SK-N-SH treated with all-trans-retinoic acid at 6 μM for 48 hours (cell line): ENCODE measurements at places on chromosomes 2 and 18.
A peak's percentile ranks its signal among the peaks of the same experiment; 100 is the strongest.

DNA sequence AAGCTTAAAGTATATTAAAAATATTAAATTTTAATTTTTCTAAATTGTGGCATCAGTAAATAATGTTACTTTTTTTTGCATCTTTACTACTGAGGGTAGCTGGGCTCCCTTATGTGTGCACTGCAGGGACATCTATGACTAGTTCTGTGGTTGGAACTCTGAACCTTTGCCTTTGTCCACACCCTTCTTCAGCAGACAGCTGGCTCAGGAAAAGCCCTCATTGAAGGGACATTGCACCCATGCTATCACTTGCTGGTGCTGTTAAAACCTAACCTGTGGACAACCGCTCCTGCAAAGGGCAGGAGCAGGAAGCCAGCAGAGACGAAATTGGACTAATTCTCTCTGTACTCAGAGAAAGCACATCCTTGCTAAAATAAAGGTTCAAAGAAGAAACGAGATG is 30.1 kb downstream of the MOCOS start:
- ATAC-seq, result no peak

DNA sequence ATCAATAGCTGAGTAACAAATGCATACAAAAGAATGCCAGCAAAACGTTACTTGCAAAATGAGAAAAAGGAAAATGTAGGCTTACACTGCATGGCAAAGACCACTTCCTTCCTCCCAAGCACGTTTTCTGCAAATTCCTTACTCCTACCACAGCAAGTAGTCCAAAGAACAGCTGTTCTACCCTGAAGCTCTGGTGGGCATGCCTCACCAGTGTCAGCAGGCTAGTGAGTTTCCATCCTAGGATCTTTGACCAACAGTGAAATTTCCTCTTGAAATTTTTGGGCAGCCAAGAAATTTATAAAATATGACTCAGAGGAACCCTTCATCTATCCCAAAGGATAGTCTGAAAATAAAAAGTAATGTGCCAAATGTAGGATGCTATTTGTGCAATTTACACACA is 123.9 kb downstream of the ZNF532 start:
- ATAC-seq, result no peak

GRCh38 chr2:151634736-151635467 is 99.4 kb downstream of the NEB start:
- ATAC-seq, result no peak

DNA sequence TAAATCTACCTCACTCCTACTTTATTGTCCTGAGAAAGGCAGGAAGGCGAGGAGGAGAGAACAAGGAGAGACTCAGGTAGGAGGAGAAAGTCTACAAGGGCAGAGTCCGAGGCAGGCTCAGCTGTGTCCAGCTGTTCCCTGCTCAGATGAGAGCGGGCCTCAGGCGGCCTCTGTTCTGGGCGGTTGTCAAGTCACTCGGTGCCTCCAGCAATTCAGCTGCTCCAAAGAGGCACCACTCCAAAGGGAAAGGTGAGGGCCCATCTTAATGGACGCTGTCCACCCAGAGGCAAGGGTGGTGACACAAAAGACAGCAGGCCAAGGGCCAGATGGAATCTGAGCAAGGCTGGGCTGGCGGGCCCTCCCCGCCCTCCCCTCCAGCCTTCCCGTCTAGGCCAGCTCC is 101.4 kb upstream of the EPAS1 start:
- no peak for ATAC-seq

DNA sequence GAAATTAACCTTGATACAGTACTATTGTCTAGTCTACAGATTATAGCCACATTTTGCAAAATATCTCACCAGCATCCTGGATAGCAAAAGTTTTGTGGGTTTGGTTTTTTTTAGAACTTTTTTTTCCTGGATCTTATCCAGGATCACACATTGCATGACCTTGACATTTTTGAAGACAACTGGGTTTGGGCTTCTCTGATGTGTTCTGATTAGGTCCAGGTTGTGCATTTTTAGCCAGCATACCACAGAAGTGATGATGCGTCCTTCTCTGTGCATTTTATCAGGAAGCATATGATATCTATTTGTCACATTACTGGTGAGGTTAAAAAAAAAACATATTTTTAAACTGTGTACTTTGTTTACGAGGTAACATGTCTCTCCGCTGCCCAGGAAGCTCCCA is 221.0 kb upstream of the OSR1 start:
- no peak; the same call in 2 of the 3 replicates for ATAC-seq

DNA sequence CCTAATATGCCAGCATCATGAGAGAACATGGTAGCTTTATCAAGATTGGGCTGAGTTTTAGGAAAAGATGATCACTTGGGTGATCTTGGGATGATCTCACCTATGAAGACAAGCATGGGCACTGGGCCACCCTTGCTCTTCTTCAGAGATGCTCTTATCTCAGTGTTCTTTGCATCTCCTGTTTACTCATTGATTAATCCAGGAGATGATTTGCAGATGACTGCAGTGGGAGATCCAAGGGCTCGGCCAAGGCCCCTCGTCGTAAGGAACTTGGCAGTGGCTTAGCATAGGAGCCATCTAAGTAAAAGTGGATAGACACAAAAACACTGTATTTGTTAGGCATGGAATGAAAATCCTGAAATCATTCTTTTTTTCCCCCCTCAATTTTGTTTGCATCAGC is 228.4 kb downstream of the FHOD3 start:
- no peak for ATAC-seq

DNA sequence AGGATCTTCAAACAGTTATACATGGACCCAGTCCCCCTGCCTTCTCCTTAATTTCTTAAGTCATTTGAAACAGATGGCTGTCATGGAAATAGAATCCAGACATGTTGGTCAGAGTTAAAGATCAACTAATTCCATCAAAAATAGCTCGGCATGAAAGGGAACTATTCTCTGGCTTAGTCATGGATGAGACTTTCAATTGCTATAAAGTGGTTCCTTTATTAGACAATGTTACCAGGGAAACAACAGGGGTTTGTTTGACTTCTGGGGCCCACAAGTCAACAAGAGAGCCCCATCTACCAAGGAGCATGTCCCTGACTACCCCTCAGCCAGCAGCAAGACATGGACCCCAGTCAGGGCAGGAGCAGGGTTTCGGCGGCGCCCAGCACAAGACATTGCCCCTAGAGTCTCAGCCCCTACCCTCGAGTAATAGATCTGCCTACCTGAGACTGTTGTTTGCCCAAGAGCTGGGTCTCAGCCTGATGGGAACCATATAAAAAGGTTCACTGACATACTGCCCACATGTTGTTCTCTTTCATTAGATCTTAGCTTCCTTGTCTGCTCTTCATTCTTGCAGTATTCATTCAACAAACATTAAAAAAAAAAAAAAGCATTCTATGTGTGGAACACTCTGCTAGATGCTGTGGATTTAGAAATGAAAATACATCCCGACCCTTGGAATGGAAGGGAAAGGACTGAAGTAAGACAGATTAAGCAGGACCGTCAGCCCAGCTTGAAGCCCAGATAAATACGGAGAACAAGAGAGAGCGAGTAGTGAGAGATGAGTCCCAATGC is 4.6 kb downstream of the TTR start:
- peak; percentile 94 for ATAC-seq

DNA sequence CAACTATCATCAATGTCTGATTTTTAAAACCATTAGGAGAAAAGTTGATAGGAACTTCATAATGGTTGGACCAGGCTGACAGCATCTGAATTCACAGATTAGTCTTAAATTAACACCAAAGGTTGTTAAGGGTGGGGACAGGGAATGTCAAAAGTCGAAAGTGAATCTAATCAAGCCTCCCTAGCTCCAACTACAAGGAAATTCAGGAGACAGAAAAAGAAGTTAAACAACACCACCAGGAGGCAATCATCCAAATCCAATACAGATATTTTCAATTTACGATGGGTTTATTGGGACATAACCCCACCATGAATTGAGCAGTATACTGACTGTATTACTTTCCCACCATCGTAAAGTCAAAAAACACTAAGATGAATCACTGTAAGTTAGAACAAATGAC is 32.8 kb downstream of the ATF2 start:
- ATAC-seq, result no peak

DNA sequence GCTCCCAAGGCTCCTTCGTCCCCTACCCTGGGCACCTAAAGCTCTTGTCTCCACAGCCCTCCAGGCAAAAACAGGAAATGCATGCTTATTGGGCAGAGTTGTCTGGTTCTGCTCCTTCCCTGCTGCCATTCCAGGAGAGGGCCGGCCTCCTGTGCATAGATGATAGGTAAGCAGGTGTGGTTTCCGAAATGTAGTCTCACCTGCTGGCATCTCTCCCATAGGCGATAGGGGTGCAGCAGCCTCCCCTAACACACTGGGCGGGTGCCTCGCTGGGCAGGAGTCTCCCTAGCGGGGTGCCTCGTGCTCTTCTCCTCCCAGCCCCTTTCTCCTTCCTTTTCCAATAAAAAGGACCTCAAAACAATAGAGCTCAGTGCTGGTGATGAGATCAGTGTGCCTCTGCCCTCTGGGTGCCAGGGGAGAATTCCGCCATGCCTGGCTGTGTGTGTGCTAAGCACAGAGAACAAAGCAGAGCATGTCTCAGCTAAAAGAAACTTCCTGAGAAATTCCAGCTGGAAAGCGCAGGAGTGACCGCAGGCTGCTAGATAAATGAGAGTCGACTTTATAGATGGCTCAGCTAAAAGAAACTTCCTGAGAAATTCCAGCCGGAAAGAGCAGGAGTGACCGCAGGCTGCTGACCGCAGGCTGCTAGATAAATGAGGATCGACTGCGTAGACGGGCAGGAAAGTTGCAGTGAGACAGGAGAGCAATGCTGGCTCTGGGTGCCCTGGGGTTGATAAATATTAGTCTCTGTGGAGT is 11.3 kb upstream of the PXDN start:
- no peak for ATAC-seq

DNA sequence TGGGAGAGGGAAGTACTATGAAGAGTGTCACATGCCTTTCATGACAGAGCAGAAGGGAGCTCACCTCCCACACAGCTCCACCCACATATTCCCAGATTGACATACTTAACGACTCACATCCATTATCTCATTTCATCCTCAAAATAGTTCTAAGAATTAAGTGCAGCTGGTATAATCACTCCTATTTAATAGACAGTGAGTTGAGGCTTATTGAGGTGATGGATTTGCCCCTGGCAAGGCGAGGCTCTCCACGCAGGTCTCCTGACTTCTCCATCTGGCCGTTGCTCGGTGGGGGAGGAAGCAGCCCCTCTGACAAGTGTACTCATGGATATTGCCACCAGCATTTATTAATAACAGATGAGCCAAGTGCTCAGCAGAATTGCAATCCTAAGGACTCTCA is 81.4 kb downstream of the TGOLN2 start:
- ATAC-seq, result peak; percentile 46
